ENCODE measurements at places on chromosomes 16 and 17. TPM values are rescaled to one million over a fixed set of nuclear protein-coding genes. Genes with fewer than 3 reads are reported as not detected.

DNA sequence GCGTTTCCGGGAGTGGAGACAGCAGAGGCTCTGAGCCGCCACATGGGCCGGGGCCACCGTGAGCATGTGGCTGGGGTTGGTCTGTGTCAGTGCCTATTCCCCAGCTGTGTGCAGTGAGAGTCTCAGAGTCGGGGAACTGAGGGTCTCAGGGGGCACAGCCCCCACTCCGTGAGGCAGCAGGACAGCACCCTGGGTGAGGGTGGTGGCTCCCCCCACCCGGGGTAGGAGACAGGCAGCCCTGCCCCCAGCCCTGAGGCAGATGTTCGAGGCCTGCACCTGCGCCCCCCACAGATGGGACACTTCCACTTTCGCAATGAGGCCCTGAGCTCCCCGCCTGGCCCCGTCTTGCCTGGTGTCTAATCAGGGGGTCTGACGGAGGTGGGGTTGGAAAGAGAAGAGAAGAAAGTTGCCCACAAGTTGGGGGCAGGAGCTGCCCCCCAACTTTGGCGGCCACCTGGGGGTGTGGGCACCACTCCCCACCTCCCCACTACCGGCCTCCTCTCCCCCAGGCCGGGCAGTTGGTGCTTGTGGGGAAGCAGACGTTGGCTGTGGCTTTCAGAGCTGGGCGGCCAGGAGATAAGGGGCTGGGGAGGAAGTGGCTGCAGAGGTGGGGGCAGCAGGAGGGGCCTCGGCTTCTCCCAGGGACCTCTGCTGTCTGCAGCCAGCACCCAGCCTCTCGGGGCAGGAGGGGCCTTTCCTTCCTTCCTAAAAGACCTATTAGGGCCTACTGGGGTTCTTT is 1.8 kb upstream of the CBFA2T3 start:
- no peak for DNase-seq

Gene C16orf46
- 0.88 TPM for total RNA-seq

- DNase-seq = no peak
Observed at GRCh38 chr16:22721511-22722100, 92.4 kb upstream of the HS3ST2 start.

Gene CHST5
- total RNA-seq = not detected

- no peak for DNase-seq
Observed at GRCh38 chr17:64354396-64354795, 36.3 kb downstream of the PECAM1 start.

DNA sequence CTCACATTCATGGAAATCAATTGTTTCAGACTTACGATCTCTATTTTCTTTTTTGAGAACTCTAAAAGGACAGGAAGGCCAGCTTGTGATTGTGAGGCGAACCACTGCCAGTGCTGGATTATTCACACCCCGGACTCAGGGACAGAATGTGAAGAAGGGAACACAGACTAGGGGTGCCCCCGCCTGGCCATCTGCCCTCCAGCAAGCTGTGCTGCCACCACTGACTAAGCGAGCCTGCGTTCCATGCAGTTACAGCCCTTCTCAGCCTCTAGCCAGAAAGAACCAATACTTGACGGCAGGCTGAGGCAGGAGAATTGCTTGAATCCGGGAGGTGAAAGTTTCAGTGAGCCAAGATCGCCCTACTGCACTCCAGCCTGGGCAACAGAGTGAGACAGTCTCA is 2.8 kb downstream of the HAGH start:
- DNase-seq = no peak

DNA sequence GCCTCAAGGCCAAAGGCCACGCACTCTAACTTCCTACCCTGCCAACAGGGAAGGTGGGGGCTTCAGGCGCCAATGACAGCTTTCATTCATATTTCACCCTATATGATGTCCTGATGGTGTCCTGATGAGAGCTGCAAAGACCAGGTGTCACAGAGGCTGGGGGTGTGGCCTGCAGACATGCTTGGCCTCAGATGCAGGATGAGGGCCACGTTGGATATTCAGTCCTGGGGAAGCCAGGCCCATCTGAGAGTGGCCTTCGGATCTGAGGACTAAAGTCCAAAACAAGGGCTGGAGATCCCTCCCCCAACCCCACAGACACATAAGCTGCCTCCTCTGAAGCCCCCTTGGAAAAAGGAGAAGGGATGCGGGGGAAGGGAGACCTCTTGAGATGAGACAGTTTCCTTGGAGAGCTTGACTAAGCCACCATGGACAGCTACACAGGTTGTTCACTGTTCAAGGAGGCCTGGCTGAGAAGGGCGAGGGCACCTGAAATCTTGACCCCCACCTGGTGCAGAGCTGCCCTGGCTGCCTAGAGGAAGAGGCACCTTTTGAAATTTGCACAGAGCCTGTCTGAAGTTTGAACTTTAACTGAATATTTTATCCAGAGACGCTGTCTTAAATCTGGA is 24.3 kb upstream of the GSG1L start:
- DNase-seq = no peak

DNA sequence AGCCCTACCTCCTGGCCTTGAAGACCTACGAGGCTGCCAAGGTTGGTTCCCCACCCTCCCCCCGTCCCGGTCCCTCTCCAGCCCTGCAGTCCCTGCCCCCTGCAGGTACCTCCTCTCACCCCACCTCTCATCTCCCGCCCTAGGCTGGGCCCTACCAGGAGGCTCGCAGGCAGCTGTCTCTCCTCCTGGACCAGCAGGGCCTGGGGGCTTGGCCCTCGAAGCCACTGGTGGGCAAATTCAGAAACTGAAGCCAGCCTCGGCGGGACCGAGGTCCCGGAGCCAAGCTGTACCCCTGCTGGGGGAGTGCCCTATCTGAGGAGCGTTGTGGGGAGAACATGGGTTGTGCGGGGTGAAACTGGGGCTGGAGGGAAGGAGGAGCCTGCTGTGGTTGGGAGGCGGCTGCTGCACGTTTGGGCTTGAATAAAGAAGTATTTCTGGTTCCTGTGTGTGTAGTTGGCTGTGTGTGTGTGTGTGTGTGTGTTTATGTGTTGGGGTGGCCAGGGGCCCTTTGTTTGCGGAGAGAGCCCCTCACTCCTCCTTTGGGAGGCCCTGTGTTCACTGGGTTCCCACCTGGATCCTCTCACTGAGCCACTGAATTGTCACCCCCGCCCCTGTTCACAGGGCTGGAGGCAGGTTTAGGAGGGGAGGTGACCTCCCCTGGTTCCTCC is 5.9 kb downstream of the ADAD2 start:
- DNase-seq = no peak

Gene SLC9A5
- total RNA-seq = 1.7 TPM

DNA sequence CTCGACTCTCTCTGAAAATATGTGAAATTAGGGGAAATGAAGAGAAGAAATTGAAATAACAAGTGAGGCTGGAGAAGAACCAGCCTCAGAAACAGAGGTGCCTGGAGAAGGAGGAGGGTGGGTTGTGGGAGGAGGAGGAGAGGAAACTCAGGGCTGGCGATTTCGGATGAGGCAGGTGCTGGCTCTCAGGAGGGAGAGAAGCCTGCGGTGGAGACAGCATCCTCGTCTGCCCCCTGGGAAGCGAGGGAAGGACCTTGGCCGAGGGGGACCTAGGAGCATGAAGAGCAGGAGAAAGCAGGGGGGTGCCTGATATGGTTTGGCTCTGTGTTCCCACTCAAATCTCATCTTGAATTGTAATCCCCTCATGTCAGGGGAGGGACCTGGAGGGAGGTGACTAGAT is 264.7 kb upstream of the TNRC6C start:
- DNase-seq = no peak

DNA sequence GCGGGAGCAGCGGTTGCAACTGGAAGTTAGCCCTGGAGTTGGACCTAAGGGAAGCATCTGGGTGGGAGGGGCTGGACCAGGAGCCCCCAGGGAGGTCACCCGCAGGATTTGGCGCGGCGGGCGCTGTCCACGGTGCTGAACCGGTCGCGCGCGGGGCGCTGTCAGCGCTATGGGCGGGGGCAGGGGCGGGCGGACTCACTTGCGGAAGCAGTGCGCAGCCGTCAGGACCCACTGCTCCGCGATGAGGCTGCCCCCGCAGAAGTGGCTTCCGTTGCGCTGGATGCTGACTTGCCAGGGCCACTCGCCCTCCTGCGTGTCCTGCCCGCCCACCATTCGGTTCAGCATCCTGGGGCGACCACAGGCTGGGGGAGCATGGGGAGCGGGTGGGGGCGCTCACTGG is 4.5 kb downstream of the PRSS27 start:
- DNase-seq = peak; percentile 76

DNA sequence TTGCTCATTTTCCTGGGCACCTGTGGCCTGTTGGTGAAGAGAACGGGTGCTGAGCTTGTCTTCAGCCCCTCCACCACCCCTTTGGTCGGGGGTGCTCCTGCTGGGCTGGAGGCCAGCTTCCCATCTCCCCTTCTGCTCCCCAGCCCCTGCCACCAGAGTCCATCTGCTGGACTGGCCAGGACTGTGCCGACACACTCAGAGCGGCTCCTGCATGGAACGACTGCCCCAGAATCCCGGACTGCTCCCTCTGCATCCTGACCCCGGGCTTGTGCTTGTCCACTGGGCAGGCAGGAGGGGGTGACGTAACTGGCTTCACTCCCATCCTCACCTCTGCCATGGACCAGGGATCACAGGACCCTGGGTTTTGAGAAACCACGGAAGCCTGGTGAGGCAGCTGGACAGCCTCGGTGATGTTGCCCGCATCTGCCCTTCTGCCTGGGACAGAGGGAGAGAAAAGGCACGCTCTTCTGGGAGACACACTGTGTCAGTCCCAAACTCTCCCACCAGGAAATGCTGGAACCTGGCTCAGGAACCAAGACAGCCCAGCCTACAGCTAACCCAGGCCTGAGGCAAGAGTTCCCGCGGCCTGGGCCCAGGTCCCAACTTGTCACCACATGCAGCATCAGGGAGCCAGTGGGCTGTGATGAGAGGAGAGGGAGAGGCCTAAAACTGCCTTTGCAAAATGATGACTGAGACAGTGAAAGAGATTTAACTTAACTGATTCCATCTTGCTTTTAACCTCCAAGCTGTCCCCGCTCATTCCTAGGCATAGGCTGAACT is 16.1 kb upstream of the GSDMA start:
- DNase-seq = no peak

Gene TP53TG3B
- total RNA-seq = not detected

DNA sequence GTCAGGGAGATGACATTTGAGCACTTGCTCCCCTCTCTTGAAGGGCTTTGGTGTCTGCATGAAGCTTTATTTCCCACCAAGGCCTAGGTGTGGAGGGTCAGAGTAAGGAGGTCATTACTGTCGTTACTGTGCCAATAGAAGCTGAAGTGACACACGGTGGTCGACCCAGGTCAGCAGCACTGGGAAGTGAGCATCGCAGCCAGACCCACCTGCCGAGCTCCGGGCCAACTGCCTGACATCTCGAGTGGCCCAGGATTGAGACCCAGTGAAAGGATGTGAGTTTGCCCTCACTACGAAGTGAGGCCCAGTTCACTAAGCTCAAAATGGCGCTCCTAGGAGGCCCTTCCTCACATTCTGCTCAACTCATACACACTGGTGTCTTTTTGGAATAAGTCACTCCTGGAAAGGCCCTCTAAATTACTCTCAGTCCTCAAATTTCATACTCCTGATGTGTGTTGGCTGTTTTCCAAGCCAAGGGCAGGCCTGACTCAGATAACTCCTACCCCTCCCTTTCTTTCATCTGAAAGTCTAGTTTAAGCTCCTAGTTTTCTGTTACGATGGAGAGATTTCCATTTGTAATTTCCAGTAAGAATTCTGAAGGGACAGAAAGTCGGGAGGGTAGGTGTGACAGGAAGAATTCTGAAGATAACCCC is 200.4 kb downstream of the LGALS9B start:
- no peak for DNase-seq

GRCh38 chr16:71296584-71297340 is 7.6 kb upstream of the CMTR2 start:
- DNase-seq = no peak

Gene TLCD2
- total RNA-seq = 0.05 TPM

Gene SOST
- total RNA-seq = not detected

Measured in naive thymus-derived CD4-positive, alpha-beta T cell (primary cell).